Memory B cell (primary cell): ENCODE measurements at places on chromosomes 2 and 18.

- DNase-seq: no peak
Measured at GRCh38 chr2:127044165-127044718, 62.7 kb downstream of the BIN1 start.

GRCh38 chr2:192064459-192064858 lies 130.3 kb downstream of the TMEFF2 start:
- DNase-seq: no peak

DNA sequence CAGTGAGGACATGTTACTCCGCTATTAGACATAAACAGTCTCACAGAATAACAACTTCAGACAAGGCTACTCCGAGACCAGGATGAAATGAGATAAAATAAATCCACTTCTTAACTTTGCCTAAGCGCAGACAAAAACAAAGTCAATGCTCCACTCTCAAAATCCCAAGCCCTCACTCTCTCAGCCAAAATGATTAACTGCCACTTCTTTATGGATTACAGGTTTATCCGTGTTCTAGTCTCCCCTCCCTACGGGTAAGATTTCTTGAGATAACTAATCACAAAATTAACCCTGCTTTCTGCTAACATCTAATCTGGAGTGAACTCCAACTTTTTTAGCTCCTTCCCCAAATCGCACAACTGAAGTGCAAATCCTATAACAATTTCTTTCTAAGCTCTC lies 1.1 kb upstream of the CRYGC start:
- DNase-seq: no peak

GRCh38 chr18:26397019-26397418 lies 151.3 kb downstream of the KCTD1 start:
- DNase-seq: no peak

GRCh38 chr2:9760069-9760901 lies 83.0 kb upstream of the TAF1B start:
- no peak for DNase-seq

DNA sequence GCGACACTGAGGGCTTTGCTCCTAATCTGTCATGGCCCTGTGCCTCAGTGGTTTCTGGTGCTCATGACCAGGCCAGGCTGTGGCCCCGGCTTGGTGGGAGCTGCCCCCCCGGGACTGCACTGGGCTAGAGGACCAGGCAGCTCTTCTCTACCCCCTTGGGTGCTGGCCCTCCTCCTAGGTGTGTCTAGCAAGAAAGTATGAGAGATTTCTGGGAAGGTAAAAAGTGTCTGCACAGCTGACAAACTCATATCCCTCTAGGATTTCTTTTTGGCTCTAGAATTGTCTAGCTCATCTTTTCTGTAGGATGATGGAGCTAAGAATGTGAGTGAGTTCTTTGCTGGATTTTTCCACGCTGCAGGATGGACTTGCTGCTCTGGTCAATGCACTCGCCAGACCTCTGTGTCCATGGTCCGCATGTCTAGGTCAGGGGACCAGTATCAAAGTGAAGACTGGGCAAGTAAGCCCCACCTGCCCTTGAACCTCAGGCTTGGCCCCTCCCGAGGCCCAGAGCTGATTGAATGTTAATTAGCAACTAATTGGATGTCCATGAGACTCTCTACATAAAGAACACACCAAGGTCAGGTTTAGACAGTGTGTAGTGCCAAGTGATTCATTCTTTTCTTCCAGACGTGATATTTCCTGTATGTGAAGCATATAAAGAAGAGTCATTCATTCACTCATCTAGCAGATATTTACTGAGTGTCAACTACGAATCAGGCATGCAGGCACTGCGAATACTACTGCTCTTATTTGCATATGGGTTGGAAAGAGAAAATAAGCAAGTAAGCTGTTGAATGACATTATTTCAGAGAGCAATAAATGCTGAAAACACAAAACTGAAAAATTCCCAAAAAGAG lies 15.6 kb upstream of the PSD4 start:
- DNase-seq: no peak

DNA sequence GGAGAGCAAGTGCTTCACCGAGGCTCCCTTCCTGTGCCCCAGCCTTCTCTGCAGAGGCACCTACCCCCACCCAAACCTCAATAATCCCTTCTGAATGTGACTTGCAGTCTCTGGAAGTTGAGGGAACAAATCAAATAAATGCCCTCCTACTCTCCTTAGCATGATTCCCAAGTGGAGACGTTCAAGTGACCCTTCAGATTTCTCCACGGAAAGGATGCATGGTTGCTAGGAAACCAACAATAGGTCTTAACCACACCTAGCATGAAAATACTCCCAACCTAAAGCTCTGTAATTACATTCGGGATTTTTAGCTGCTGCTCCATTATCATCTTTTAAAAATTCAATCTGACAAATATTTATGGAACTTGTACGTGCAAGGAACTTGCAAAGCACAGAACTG lies 50.2 kb upstream of the CABLES1 start:
- no peak for DNase-seq

- DNase-seq: no peak
Measured at GRCh38 chr2:67854798-67855197, 208.0 kb downstream of the C1D start.

GRCh38 chr2:239736358-239737143 lies 288.6 kb downstream of the NDUFA10 start:
- no peak for DNase-seq

- no peak for DNase-seq
Measured at GRCh38 chr2:28349546-28350165, 43.0 kb upstream of the FOSL2 start.

DNA sequence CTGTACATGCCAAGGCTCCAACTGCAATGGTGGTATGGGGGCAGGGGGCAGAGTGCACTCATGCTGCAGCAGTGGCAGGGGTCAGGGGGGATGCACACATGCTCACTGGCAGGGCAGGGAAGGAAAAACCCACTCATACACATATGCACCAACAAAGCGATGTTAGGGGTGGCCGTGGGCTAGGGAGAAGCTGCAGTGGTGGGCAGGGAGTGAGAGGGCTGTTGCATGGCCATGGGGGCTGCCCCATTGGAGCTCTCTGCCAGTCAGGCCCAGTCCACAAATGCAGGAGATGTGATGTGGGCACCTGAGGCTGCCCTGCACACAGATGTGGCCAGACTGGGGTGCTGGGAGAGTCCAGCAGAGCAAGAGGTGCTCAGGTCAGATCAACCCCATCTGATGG lies 238.1 kb upstream of the NXPH2 start:
- DNase-seq: no peak

GRCh38 chr2:24957221-24957620 lies 14.5 kb downstream of the DNAJC27 start:
- no peak for DNase-seq

DNA sequence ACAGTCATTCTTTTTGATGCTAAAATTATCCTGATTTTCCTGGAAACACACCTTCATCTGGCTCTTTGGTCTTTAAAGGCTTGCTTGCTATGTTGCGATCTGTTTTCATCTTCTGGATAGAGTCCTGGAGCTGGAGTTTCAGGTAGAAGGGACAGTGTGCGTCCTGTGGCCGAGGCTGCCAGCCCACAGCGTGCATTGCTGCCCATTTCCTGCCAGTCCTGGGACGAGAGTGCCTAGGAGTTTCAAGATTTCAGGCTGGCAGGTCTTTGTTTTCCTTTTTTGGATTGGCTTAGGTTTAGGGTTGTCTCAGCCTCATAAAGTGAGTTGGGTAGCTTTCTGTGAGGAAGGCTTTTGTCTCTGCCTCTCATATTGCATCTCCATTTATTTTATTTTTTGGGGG lies 14.5 kb downstream of the DGKD start:
- no peak for DNase-seq

DNA sequence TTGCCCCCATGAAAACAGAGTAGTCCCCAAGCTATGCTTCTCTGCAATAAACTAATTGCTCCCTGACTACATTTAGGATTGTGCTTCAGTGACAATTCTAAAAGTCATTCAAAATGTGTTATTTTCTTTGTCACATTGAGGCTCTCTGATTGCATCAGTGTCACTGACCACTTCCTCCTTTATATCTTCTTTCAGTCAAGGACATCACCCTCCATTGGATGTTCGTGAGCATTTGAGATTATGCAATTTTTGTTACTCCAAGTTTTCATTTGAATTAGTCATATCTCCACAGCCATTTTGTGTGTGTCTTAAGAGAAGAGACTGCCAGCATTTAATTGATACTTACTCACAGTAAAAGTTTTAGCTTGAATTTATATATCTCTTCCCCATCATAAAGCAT lies 780.8 kb upstream of the GCFC2 start:
- DNase-seq: no peak

GRCh38 chr2:9269295-9269694 lies 62.7 kb downstream of the ASAP2 start:
- no peak for DNase-seq

DNA sequence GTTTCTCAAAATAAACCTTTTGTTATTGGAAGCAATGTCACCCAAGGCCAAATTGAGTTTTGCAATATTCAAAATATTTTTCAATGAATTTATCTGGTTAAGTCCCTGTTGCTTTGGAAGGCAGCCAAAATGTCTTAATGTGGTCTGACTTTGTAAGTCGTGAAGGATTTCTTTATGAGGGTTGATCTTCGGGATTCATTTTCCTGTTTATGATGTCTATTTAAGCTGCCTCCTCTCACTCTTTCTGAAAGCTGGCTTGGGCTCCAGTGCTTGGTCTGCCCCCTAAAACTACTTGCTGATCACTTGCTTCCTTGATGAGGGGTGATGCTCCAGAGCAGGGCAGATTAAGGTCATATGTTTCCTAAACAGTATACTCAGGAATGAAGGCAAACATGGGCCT lies 141.1 kb downstream of the ANTXR1 start:
- DNase-seq: no peak

- DNase-seq: peak; percentile 5
Measured at GRCh38 chr2:239870276-239870675, 154.9 kb downstream of the NDUFA10 start.

DNA sequence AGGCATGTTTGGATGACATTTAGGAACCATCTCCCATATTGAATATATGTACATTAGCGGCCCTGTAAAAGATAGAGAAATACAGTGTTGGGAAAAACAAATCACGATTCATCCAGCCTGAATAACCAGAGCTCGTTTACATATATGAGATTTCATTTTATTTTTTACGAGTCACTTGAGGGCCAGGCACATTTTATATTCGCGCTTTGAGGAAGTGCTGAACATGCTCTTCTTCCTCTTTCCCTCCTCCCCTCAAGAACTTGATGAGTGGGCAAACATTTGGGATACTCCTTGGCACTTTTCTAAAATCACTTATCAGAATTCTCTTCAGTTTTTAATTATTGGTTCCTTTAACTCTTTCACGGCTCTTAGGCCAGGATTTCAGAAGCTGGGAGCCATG lies 268.0 kb upstream of the TANK start:
- no peak for DNase-seq

DNA sequence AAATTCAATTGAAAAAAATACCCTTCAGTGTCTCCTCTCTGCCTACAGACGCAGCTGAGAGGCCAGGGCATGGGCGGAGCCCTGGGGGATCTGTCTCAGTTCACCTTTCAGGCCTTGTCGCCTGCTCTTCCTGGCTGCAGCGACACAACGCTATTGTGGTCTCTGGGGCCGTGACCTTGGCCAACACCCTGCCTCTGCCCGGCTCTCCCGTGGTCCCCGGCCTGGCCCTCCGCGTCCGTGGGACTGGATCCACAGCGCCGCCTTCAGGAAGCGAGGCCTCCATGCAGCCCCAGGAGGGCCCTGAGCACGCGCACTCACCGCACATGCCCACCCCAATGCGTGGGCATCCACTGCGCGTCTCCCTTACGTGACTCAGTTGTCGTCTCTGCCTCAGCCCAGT lies 81.1 kb downstream of the MRPS9 start:
- no peak for DNase-seq

GRCh38 chr18:59629894-59630293 lies 67.3 kb downstream of the CCBE1 start:
- no peak for DNase-seq

GRCh38 chr2:18612133-18612532 lies 22.8 kb upstream of the NT5C1B start:
- no peak for DNase-seq

GRCh38 chr2:3683748-3684454 lies 19.5 kb upstream of the DCDC2C start:
- no peak for DNase-seq

DNA sequence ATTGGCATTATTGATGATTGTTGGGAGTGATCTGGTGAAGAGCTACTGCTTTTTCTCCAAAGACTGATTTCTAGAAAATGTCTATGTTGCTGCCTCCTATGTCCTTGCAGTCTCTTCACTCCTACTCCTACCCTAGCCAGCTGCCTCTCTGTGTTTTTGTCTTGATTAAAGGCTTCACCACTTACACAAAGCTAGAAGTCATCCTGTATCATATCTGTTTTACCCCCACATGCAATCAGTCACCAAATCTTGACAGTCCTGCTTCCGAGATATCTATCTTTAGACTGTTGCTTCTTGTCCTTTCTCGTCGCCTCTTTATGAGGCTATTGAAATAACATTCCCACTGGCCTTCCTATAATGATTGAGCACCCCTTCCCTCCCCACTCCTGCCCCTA lies 84.5 kb upstream of the ITGA4 start:
- no peak for DNase-seq

DNA sequence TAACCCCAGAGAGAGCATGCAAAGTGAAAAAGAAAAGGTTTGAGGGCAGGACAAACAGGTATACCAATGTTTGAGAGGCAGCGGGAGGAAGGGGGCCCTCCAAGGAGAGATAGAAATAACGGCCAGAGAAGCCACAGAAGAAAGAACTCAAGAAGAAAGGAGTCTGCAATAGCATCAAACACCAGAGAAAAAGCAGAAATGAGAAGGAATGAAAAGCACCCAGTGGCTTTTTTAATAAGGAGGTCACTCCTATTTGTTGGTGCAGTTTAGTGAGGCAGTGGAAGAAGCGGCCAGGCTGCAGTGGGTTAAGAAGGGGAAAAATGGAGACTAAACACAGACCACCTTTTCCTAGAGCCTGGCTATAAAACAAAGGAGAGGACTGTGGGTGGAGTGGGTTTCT lies 177.2 kb downstream of the THADA start:
- DNase-seq: no peak

GRCh38 chr2:178450524-178450773 lies 526 bp downstream of the PRKRA start:
- DNase-seq: peak; percentile 74

DNA sequence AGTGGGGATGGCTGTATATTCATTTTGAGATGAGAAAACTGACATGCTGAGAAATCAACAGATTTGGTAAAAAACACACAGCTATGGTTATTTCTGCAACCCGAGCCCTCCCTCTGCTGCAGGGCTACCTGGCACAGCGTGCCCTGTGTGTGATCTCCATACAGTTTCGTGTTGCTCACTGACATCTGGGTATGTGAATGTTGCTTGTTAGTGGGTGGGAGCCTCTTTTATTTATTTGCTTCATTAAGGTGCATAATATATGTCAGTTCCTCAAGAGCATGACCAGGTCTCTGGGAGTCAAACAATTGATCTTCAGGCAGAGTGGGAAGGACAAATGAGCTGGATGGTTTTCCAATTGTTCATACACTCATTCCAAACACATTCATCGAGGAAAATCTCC lies 139.1 kb upstream of the FHL2 start:
- DNase-seq: no peak

- DNase-seq: no peak
Measured at GRCh38 chr2:227013330-227013729, 150.7 kb downstream of the COL4A4 start.

GRCh38 chr18:23487738-23488570 lies 15.4 kb upstream of the RMC1 start:
- no peak for DNase-seq
